Retinal pigment epithelial cell (primary cell): ENCODE measurements at places on chromosomes 6 and 20.
A peak's percentile ranks its signal among the peaks of the same experiment; 100 is the strongest.

- no peak for DNase-seq
Observed at GRCh38 chr6:131960371-131961133, 9.4 kb upstream of the CCN2 start.

DNA sequence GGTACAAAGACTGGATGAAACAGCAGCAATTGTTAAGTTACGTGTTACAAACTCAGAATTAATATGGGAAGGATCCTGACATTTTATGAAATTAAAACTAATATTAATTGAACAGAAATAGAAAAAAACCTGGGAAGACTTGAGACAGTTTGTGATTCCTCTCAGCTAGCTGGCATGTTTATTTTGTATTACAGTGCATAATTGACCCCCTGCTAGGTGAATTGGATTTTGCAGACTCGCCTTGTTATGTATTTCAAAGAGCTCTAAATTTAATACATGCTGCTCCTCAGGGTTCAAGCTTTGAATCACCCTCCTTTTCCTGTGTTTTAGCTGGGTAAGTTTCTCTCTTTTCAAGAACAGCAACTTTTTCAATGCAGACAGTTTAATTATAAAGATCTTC lies 339.4 kb downstream of the PLCB1 start:
- no peak for DNase-seq

- DNase-seq = no peak
Observed at GRCh38 chr6:33279257-33279695, 2.4 kb downstream of the B3GALT4 start.

DNA sequence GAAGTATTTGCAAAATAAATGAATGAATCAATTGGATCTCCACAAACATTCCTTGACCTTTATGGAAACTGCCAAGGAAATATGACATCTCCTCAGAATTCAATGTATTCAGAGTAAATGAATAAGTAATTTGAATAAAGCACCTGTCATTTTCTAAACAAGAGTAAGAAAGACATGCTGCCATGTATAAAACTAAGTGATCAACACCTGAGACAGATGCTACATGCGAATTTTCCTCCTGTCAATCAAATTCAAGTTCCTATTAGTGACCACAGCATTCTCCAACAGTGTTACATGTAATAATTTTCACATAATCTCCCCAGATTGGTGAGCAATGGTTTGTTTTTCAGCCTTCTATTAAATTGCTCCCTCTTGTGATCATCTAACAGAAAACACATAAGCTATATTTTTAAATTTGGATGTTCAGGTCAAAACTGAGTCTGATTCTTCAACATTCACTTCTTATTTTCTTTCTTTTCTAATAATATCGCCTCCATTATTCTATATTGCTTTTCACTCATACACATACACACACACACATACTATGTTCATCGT lies 163.2 kb upstream of the RNF217 start:
- no peak for DNase-seq

GRCh38 chr6:150267686-150268561 lies 100.9 kb upstream of the IYD start:
- DNase-seq = no peak

- no peak for DNase-seq
Observed at GRCh38 chr6:27133281-27134227, 113.9 kb upstream of the PRSS16 start.

GRCh38 chr6:123316733-123317323 lies 319.9 kb downstream of the TRDN start:
- no peak for DNase-seq

- no peak for DNase-seq
Observed at GRCh38 chr6:127886603-127887002, 14.3 kb downstream of the THEMIS start.

DNA sequence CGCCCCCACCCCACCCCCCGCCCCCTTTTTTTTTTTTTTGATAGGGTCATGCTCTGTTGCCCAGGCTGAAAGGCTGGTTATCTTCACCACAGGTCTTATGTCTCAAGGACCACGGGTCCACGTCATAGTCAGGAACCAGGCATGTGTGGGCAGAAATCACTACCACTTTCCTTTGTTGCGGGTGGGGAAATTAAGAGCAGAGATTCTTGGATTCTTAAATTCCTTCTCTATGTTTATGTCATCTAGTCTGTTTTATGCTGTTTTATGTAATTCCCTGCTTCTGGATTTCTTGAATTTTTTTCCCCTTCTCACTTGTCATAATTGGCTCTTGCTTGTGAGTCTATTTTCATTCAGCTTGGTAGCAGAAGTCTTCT lies 25.8 kb upstream of the PLCG1 start:
- no peak for DNase-seq

GRCh38 chr6:157928428-157928827 lies 53.2 kb upstream of the SYNJ2 start:
- no peak for DNase-seq

DNA sequence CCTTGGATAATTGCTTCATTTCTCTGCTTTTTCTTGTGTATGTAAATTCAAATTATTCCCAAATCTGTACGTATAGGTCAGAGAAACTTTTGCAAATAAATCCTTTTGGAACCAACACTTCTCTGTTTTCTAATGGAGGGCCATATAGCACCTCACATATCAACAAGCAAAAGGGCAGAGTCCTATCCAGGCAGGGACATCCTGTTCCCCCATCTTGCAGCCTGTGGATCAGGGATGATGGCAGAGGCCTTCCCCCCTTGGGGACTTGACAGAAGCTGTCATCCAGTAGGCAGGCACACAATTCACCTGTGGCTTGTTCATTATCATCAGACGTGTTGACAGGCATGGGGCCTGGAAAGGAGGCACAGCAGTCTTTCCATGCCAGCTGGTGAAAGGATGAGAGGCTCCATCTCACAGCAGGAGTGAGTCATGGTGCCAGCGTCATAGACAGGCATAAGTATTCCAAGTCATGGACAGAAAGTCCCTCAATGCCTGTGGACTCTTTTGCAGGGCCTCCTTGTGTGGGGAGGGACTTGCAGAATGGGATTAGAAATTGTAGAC lies 31.8 kb upstream of the PLEKHG1 start:
- DNase-seq = peak; percentile 40

GRCh38 chr6:14690120-14691056 lies 555.5 kb upstream of the JARID2 start:
- DNase-seq = no peak

DNA sequence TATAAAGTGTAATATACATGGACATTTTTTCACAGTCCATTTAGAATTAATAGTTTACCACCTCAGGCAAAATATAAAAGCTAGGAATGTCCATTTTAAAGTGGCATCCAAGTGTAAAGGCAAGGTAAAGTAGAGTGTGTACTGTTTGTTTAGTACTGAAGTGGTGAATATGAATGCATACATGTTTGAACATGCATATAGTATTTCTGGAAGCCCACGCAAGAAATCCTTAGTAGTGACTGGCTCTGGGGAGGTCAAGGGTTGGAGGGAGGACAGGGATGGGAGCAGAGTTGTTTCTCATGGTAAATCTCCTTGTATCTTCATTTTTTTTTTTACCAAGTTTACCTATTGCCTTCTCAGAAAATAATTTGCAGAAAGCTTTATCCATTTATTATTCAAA lies 129.2 kb downstream of the UNC5CL start:
- DNase-seq = no peak

DNA sequence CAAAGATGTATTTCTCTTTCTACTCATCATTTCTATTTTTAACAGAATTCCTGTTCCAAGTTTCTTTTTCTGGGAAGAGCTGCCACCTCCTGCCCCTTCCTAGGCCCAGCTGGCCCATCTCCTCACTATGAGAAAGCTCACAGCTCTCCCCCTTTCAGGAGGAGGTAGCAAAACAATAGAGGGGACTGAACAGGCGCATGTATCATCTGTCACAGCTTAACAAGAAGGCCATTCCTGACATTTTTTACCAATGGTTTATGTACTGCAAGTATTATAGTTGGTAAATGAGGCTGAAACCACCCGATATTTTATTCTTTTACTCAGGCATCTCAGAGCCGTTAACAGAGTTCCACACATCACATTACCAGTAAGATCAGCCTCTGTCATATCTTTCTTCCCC lies 103.7 kb upstream of the MTHFD1L start:
- no peak for DNase-seq

- no peak for DNase-seq
Observed at GRCh38 chr6:134689177-134689576, 260.7 kb downstream of the ALDH8A1 start.

DNA sequence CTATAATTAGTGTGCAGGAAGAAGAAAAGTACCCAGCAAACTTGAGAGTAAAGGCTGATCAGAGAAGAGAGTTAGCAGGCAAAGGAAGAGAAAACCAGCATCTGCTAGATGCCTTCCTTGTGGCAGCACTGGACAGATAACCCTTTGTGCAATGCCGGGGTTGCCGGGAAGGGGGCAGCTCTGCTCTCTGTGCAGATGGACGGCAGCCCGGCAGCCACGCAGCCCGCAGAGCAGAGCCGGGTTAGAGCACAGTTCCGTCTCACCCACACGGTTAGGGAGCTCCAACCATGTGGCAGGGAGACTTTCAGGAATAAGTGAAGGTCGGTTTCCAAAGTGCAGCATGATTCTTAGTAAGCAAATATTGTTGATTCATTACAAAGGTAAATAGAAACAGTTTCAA lies 80.0 kb upstream of the RPS6KA2 start:
- no peak for DNase-seq

DNA sequence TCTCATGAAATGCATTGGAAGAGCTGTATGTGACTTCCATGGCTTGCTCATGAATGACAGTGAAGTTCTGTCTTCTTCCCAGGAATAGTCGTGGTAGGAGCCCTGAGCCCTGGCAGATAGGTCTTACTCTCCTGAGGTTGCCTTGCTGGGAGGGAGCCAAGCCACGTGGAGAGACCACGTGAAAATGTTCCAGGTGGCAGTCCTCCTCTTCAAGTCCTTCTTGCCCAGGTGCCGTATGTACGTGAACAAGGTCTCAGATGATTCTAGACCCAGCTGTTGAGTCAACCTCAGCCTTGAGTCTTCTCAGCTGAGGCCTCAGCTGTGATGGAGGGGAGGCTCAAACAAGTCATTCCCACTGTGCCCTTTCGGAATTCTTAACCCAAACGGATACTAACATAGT lies 192.4 kb upstream of the PRDM1 start:
- no peak for DNase-seq

DNA sequence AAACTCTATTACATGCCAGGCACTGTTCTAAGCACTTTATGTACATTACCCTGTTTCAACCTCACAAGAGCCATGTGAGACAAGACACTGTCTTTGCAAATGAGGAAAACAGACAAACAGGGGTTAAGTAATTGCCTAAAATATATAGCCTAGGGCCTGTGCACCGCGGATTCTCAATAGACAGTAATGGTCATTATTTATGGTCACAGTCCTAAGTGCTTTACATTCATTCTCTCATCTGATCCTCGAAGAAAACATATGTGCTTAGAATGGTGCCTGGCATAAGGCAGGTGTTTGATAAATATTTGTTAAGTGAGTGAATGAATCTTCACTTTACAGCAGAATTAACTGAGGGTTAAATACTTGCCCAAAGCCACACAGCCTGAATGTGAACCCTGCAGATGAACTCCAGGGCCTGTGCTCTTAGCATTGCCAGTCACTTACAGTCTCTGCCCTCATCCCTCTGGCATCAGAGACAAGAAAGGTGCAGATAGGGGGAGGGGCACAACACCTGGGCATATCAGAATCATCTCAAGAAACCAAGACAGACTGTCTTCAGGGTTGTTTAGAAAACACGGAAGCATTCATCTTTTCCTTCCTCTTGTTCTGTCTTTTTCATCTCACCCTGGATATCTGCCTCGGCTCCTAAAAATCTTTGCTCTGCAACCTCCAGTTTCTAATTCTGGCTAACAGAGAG lies 92.8 kb upstream of the SASH1 start:
- DNase-seq = no peak

DNA sequence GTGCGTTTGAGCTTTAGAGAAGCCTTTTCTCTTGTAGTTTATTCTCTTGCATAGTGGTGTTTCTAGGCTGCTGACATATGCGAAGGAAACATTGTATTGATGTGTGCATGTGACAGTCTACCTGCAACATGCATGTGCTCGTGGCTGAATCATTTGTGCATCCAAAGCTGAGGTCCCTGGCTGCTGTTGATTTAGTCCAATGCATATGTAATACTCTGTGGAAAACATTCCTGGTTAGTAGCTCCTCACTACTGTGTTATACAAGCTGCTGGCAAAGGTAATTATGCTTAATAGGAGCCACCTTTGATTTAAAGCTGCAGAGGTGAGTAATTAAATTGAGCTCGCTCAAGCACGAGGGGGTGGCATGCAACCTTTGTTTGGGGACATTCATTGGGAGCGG lies 24.5 kb downstream of the TSHZ2 start:
- DNase-seq = no peak

- DNase-seq = no peak
Observed at GRCh38 chr20:11112832-11113231, 439.0 kb upstream of the JAG1 start.

DNA sequence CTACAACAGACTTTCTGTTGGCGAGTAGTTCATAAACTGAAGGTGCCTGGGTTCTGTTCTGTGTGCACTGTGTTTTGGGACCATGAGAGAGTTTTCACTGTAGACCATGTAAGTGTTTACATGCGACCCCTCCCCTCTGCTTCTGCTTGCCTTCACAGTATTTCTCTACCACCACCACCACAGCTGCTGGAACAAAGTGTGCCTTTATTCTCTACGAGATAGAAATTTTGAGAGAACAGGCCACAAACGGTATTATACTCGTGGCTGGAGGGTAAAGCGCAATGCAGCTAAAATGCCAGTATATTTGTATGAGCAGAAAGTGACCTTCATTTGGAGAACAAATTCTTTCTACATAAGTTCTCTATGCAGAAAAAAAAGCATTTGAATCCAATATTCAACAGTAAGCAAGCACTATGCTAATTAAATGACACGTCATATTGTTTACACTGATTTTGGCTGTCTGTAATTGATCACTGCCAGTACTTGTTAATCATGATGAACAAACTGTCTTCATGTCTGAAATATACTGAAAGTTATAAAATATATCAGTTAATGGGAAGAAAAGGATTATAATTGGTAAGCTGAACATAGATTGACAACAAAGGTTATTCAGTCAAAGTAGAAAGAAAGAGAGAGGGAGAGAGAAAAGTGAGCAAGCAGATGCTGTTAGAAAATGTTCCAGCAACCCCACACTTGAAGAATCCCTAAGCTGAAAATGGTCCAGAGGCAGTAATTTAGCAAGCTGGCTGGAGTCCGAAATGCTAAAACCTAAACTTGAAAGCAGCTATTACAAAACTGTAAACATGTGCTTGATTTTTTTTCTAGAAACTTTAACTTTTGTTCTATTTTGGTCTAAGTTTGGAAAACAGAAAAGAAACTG lies 8.8 kb downstream of the CLDN20 start:
- DNase-seq = no peak

DNA sequence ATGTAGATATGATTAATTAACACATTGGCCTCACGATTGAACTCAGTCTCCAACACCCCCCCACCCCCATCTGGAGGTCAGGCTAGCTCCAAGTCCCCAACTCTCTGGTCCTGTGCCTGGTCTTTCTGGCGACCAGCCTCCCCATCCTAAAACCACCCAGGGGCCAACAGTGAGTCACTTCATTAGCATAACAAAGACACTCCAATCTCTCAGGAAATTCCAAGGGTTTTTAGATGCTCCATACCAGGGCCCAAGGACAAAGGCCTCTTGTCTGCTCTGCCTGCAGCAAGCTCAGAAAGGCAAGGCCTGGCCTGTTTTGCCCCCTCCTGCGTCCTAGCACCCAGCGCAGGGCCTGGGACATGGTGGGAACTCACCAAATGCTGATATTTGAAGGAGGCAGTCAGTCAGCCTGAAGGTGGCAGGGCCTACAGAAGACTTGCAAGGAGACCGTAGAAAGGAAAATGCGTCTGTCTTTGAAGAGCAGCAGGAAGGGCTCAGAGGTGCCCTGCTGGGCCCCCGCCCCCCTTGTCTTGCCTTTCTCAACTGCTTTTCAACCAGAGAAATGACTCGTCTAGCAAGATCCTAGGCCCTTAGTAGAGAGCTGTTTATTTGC lies 184.7 kb downstream of the CDH4 start:
- no peak for DNase-seq
